ENCODE measurements at places on chromosomes 4 and X.

GRCh38 chrX:40908857-40909475 is 173.6 kb upstream of the MED14 start:
- DNase-seq = peak; percentile 78

DNA sequence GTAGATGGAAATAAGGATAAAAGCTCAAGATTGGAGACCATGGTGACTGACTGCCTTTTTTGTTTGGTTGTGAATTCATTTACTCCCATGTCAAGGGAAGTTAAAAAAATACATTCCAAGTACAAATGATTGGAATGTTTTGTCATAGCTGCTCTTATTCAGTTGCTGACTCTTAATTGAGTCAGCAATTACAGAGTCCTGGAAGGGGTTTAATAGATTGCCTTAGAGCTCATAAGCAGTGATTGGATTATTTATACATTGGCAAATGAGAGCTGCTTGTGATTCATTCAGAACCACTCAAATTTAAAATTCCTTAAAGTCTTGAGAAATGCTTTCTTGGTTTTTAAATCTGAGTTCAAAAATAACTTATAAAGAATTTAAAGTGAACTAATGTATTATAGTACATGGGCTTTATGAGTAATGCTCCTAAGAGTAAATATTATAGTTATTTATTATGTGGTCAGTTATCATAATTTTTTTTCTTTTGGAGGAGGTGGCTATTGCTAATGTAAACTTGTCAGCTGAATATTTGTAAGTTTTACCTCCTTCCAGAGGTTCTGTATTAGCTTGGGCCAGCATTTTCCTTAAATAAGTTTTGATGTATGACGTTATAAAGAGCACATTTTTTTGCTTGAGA is 13.6 kb downstream of the JADE1 start:
- DNase-seq = peak; percentile 98

- DNase-seq = no peak
Measured at GRCh38 chr4:56301997-56302496, 85.2 kb downstream of the AASDH start.

- no peak for DNase-seq
Measured at GRCh38 chrX:32137525-32137924, 1065.7 kb upstream of the FTHL17 start.

DNA sequence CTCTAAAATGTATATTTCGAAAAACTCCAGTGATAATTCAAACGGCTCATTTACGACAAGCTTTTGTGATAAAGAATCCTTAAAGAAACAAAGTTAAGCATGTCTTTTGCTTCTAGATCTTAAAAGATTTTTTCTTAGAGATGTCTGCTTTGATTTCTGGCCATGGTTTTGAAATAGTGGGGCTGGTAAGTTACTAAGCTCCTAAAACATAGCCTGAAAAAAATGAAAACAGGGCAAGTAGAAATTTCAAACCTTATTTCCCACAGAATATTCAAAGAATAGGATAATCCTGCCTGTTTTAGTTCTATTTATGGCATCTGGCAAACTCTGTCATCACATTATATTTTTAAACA is 318.3 kb downstream of the ARHGAP24 start:
- DNase-seq = peak; percentile 65

- DNase-seq = no peak
Measured at GRCh38 chrX:113726898-113727297, 857.0 kb upstream of the HTR2C start.

- peak; percentile 2 for DNase-seq
Measured at GRCh38 chrX:104565791-104566680, at the start of gene IL1RAPL2. TSS of gene IL1RAPL2 (plus strand) at chrX:104566199.

DNA sequence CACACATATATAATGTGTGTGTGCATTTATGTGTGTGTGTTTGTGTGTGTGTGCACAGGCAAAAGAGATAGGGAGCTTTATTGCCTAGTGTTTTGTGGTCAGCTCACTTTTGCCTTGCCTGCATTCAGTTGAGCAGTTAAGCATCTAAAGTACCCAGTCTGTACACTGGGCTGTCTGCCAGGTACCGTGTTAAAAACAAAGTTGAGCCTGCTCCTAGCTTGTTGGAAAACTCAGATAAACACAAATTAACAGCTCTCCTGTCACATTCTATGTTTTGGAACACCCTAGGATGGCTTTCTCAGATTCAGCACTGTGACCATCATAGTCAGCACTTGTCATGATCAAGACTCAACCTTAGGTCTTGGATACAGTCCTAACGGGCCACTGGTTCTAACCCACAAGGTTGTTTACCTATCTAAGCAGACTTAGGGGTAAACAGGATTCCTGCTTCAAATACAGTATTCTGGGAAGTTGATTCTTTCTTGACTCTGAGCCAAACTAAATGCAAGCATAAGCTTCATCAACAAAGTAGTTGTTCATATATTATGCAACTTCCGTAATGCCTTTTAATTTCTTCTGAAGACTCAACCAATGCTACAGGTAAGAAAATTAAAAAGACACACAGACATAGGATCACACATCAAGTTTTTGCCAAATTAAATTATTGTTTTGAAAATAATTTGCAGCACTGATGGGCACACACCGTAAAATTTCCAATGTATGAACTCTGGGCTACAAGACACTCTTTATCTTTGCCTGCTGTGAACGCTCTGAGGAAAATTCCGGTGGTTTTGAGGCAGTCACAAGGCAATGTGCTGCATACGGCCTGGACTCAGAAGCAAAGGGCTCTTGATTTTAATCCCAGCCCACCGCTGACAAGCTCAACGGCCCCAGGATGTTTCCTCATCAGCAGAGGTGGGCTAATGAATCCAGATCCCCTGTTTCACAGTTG is 11.3 kb upstream of the CD99 start:
- no peak for DNase-seq

- peak; percentile 53 for DNase-seq
Measured at GRCh38 chrX:129726307-129727111, 12.3 kb upstream of the XPNPEP2 start.

GRCh38 chr4:147285751-147286150 is 195.1 kb upstream of the EDNRA start:
- no peak for DNase-seq

GRCh38 chrX:13284570-13284969 is 35.3 kb downstream of the ATXN3L start:
- no peak for DNase-seq

DNA sequence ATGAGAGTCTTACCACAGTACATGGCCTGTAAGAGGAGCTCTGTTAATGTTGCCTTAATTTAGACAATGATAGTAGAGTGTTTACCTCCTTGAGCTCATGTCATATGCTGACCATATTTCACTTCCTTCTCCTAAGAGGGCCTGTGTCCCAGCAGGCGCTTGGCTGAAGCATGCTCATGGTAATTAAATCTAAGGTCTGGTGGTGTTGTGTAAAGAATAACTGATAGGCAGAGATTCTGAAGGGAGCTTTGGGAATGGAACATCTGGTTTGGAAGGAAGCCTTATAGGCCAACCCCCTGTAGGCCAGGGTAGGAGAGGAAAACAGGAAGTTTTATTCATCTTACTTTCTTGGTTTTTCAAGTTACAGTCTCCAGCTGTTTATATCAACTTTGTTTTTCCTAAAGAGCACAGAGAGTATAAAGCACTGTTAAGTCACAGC is 300.2 kb downstream of the USP46 start:
- DNase-seq = no peak

- DNase-seq = no peak
Measured at GRCh38 chrX:154116426-154117211, 19.1 kb upstream of the MECP2 start.

GRCh38 chr4:722169-722725 is 16.6 kb downstream of the PCGF3 start:
- DNase-seq = no peak

GRCh38 chr4:14529653-14530052 is 472.6 kb upstream of the CPEB2 start:
- DNase-seq = no peak

GRCh38 chr4:99832321-99832720 is 15.7 kb downstream of the DAPP1 start:
- no peak for DNase-seq
